ENCODE measurements at places on chromosomes 2 and 18. TPM values are rescaled to one million over a fixed set of nuclear protein-coding genes. Genes with fewer than 3 reads are reported as not detected.

The POTEJ gene
- total RNA-seq = 0.12 TPM

The LYPD6 gene
- total RNA-seq = 13.4 TPM

The CYS1 gene
- total RNA-seq = 151 TPM

The GLI2 gene
- total RNA-seq = 18.7 TPM

The ANKRD30BL gene
- total RNA-seq = 1.4 TPM

The ERMN gene
- total RNA-seq = 0.06 TPM

The UNC80 gene
- 3.1 TPM for total RNA-seq

The YES1 gene
- total RNA-seq = 41.1 TPM

The ATAD2B gene
- total RNA-seq = 30.5 TPM

The EML6 gene
- 21.1 TPM for total RNA-seq

The TMEM247 gene
- not detected for total RNA-seq

The TRIP12 gene
- 211 TPM for total RNA-seq

The SEMA4F gene
- total RNA-seq = 4.0 TPM

The CFC1 gene
- total RNA-seq = not detected

The SCN7A gene
- total RNA-seq = 17.2 TPM

The BCL11A gene
- total RNA-seq = 11.0 TPM

The WDR75 gene
- 48.3 TPM for total RNA-seq

The RAX gene
- not detected for total RNA-seq

The CHST10 gene
- 17.0 TPM for total RNA-seq

The ZNF385B gene
- total RNA-seq = 3.6 TPM

The SULT1C2 gene
- 47.5 TPM for total RNA-seq

The MARCO gene
- total RNA-seq = 1.3 TPM

The CAPG gene
- 86.4 TPM for total RNA-seq

The KCNS3 gene
- 13.1 TPM for total RNA-seq

The HRH4 gene
- total RNA-seq = 0.23 TPM

The TMEM17 gene
- total RNA-seq = 4.3 TPM

The SIX3 gene
- total RNA-seq = not detected

The SLC11A1 gene
- 15.5 TPM for total RNA-seq

The POLE4 gene
- total RNA-seq = 25.9 TPM

The ANKRD53 gene
- total RNA-seq = 0.41 TPM

The LDLRAD4 gene
- 43.7 TPM for total RNA-seq

The COL4A4 gene
- total RNA-seq = 38.8 TPM

The SPATA3 gene
- total RNA-seq = not detected

The ACTR1B gene
- 52.1 TPM for total RNA-seq

The ARHGAP28 gene
- total RNA-seq = 56.5 TPM

The CCL20 gene
- total RNA-seq = 1.3 TPM

The C2orf42 gene
- 18.7 TPM for total RNA-seq

The SPAG16 gene
- total RNA-seq = 54.1 TPM

The CIDEA gene
- 0.64 TPM for total RNA-seq

The RAB6D gene
- total RNA-seq = not detected

The HAAO gene
- 32.6 TPM for total RNA-seq

The TM4SF20 gene
- not detected for total RNA-seq

The MYOM1 gene
- 92.8 TPM for total RNA-seq

The MAP2 gene
- 14.7 TPM for total RNA-seq

The GALNT3 gene
- 13.4 TPM for total RNA-seq

The FNDC4 gene
- total RNA-seq = 6.8 TPM

The SPDYA gene
- total RNA-seq = 2.3 TPM

The ASB18 gene
- 2.0 TPM for total RNA-seq

The CXCR4 gene
- 58.4 TPM for total RNA-seq

The TUBA4B gene
- not detected for total RNA-seq

The NOL4 gene
- total RNA-seq = 2.7 TPM

The SLC9A4 gene
- total RNA-seq = 12.9 TPM

The PNKD gene
- total RNA-seq = 64.0 TPM
